Activated T-cell treated with anti-CD3 and anti-CD28 coated beads, Interleukin-2, amount 50 U/mL, for 48 hours (primary cell): ENCODE measurements at places on chromosomes 4 and X.

DNA sequence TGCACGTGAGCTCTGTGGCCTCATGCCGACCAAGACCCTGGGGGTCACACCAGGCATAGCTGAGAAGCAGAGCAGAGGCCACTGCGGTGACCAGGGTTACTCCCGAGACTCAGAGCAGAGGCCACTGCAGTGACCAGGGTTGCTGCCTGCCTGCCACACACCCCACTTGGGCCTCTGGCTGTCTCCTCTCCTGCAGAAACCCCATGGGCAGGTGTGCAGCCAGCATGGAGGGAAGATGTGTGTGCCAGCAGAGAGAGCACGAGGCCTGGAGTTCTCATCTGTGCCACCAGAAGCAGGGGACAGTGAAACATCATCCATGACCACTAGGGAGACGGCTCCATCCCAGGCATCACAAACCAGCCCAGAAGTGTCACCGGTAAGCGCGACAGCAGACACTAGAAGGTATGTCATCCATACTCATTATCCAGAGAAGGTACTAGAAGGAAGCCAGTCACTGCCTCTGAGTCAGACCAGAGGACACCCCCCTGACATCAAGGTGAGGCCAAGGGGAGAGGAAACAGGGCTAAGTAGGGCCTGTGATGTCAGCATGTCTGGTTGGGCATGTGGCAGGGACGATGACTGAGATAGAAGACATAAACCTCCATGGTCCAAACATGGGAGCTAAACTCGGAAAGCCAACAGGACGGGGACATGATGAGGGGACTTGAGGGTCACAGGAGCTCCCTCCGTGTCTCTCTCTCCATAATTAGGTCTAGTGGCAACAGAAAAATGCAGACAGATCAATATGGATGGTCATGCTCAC, 24.2 kb upstream of the SPON2 start:
- DNase-seq, result peak; percentile 15

- DNase-seq, result no peak
These were observed 2.9 kb upstream of the ATOH1 start for GRCh38 chr4:93825551-93826216.

- DNase-seq, result no peak
These were observed 67.1 kb downstream of the RXFP1 start for GRCh38 chr4:158588777-158589176.

GRCh38 chr4:147969573-147970385, 237.9 kb downstream of the ARHGAP10 start:
- DNase-seq, result no peak

- no peak for DNase-seq
These were observed 153.6 kb upstream of the STX18 start for GRCh38 chr4:4695497-4695896.

DNA sequence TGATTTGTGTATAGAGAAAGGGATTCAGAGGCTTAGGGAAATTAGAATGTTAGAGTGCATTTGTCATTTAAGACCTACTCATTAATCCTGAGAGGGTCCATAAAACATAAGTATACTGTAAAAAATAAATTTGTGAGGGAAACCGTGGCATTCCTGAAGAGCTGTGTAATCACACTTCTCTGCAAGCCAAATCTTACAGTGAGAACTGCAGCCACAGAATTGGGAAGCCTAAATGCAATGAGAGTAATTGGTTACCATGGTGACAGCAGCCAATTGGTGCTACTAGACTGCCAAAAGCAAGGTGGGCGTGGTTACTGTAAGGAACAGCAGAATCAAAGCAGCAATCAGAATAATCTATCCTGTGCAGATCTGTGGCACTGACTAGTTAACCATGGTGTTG, 345.2 kb upstream of the GRID2 start:
- DNase-seq, result no peak

DNA sequence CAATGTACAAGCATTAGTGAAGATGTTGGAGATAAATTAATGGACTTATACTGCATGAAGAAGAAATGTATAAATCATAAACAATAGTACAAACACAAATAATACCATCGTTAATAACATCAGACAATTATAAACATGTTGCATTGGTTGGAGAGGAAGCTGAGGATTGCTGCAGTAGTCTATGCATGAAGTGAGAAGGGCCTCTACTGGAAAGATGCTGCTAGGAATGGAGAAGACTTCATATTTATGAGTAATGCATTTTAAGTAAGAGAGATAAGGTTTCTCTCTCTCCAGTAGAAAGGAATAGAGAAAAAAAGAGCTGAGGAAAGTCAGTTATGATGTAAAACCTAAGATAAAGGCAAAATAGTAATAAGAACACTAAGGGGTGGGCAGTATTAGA, 247.8 kb downstream of the GRID2 start:
- DNase-seq, result no peak

DNA sequence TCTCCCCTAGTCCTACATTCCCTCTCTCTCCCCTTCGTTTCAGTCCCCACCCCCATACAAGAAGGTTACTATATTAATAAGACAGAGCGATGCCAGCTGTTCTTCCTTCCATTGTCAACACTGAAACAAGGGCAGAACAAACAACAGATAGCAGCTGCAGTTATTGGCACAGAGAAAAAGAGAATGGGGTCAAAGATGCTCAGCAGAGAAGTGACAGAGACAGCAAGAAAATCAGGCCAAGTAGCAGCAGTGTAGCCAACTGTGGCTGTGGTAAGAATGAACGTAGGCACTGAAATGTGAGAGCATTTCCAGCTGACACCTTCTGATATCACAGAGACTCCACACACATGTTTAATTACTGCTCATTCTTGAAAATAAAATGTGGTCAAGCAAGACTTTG, 641.8 kb downstream of the FSTL5 start:
- DNase-seq, result no peak

DNA sequence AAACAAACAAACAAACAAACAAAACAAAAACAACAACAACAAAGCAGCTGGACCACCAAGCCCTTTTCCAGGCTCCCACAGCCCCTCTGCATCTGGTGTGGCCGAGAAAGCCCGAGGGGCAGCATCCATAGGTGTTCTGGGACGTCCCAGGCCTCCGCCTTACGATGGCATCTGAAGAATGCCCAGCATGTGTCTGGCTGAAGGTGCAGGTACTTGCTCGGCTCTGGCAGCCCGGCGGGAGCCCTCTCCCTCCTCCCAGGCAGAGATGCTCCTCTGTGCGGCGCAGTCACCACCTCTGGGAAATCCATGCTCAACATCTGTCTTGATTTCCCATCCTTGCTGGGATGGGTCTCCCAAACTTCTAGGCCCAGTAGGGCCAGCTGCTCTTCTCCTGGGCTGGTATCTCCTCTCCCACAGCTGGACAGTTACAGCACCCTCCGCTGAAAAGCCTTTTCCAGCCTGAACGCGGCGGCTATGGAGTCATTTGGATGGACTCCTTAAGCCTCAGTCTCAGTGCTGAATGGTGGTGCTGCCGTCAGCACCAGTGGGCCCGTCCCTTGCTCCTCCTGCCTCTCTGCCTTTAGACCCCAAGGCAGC, 4.3 kb downstream of the PSAPL1 start:
- no peak for DNase-seq

DNA sequence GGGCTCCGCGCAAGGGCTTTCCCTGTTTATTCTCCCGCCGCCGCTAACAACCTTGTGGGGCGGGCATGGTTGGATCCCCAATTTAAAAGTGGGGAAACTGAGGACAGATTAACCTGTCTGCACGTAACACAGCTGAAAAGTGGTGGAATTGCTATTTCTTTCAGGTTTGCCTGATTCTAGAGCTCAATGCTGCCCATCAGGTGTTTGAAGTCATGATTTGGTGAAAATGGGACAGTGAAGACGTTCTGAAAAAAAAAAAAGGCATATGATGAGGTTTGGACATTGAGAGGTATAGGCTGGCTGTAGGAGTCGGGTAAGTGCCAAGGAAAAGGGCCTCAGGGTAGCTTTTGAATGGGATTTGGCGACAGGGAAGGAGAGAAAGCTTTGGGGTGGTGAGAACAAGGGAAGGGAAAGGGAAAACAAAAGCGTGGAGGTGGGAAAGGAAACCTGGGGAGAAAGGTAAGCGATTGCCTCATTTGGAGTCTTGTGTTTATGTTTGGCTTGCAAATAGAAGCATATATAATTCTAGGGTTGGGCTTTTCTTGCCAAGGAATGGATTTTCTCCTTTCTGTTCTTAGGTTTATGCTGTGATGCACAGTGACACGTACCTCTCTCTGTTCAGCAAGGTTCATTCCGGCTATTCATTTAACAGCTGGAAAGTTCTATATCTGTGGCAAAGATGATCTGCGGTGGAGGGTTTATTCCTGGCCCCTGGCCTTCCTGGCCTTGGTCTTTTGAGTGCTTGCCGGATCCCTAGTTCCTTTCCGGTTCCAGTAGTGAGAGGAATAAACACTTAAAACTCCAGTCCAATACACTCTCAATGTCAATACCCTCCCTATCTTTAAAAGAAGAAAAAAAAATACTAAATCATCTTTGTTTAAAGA, 2.4 kb upstream of the STIM2 start:
- DNase-seq, result no peak

- no peak for DNase-seq
These were observed 1.3 kb downstream of the G3BP2 start for GRCh38 chr4:75671802-75672421.

- no peak for DNase-seq
These were observed 48.9 kb upstream of the IQSEC2 start for GRCh38 chrX:53330331-53330730.

DNA sequence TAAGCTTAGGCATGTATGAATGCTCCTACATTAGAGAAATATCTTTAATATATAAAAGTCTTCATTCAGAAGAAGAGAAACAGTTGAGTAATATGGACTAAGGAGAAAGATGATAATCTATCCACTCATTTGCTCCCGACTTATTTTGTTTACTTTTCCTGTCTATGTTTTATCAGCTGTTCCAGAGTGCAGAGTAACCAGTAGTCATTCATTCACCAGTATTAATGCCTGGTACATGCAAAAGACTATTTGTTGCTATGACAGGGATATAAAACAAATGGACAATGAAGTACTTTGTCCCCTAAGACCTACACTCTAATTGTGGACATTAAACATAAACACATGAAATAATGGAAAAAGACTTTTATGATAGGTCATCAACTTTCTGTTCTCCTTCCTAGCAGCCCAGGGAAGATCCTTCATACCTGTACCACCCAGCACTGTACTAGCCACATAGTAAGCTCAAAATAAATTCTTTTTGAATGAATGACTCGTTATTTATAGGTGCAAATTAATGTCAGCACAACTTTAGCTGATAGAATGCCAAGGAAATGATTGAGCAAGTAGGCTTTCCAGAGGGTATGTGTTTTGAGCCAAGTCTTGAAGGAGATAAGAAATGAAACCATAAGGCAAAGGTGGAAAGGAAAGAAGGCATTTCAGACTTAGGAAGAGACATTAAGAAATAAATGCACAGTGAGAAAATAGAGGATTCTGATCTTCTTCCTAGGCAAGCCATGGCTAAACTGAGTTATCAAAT, 45.0 kb upstream of the IL13RA1 start:
- no peak for DNase-seq

DNA sequence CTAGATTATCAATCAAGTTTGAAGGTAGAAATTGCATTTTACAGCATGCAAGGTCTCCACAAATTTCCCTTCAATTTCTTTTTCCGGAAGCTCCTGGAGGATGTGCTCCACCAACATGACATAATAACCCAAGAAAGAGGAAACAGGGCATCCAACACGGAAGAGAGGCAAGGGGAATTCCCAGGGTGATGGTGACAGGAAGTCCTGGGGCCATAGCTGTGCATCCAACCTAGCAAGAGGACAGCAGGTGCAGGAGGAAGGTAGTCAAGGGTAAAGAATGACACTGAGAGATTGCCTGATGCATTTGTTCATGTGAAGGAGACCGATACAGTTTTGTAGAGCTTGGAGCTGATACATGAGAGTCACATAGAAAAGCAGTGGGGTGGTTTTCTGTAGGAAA, 115.7 kb upstream of the LSM6 start:
- no peak for DNase-seq

DNA sequence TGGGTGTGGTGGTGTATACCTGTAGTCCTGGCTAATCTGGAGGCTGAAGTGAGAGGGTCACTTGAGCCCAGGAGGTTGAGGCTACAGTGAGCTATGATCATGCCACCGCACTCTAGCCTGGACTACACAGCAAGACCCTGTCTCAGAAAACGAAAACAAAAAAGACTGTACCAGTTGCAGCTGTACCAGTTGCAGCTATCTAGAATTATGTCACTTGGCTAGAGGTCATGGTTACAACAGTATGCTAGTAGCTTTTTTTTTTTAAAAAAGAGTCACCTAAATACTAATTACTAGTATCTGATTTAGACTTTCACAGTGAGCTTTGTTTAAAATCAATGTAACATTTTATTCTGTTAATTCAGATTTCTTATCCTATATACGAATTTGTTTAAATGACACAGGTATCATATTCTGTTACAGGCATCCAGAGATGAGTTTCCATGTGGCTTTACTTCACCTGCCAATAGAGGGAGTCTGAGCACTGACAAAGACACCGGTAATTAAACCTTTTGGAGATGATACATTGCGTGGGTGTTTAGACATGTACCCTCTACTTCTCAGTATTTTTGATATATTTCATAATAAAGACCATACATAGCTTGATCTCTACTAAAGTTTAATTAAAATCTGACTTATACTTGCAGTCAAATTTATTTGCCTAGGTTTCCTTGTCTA, 100.2 kb upstream of the IL13RA1 start:
- DNase-seq, result no peak

- DNase-seq, result no peak
These were observed 36.9 kb downstream of the SNCA start for GRCh38 chr4:89800012-89800516.

DNA sequence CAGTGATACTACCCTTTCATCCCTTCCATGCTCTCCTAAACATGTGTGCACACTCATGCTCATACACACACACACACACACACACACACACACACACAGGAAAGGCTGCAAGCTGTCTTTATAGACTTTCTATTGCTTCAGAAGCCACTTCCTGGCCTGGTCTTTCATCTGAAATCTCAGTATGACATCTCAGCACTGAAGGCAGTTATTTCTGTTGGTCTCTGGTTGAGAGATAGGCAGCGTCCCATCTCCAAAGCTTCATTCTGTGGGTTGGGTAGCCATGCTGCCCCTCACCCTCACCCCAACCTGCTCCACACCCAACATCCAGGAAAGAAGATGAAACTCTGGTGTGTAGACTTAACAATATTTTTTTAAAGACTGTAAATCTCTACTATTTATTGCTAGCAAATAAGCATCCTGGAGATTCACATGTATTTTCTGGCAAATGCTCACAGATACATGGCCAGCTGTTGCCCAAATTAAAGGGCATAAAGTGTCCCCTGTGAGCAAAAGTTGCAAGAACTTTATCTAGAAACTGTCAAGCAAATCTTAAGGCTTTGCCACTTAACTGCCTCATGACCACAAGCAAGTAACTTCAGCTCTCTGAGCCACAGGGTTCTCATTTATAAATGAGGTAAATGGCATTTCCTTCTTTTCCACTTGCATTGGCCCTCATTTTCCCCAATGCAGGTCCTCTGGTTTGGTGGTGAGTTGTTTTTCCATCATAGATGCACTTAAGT, 189.8 kb upstream of the AFF2 start:
- peak; percentile 46 for DNase-seq

DNA sequence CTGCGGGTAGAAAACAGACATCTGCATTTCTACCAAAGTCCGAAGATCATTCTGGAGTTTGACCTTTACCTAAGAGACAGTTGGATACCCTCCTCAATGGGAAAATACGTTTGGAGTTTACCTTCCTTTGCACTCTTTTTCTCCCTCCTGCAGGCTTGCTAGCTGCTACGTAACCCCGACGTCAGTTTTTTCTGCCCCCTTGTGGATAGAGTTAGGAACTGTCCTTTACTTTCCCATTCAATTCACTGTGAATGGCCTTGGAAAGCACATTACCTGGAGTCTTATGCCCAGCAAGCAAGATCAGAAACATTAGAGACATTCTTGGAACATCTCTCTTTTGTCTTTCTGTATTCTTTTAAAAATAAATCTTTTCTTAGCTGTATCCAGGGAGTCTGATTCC, 250.7 kb downstream of the NAP1L3 start:
- DNase-seq, result peak; percentile 18
